ENCODE measurements at places on chromosomes 5 and 9.

- no peak for DNase-seq
These were observed 257.5 kb downstream of the NSG2 start for GRCh38 chr5:174303035-174303434.

DNA sequence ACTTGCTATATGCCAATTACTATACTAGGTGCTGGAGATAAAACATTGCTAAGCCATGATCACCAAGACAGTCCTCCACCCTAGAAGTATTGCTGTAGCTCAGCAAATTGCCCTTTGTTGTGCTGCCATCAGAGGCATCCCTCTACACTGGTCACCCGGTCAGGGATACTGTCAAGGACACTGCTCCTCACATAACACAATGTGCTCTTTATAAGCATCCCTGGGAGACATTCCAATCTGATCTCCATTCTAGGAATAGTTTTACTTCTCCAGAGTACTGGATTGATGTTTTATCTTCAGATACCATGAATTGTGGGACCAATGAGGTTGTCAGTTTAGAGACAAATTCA is 10.4 kb upstream of the DNAJA1 start:
- no peak for DNase-seq

GRCh38 chr9:131733541-131734061 is 6.3 kb downstream of the RAPGEF1 start:
- no peak for DNase-seq

- no peak for DNase-seq
These were observed 65.7 kb downstream of the ZDHHC21 start for GRCh38 chr9:14627513-14627912.

GRCh38 chr5:140113180-140113698 is 670 bp upstream of the PURA start:
- DNase-seq = peak; percentile 27

- DNase-seq = no peak
These were observed 42.4 kb downstream of the HOMER1 start for GRCh38 chr5:79471556-79471955.

GRCh38 chr5:166624573-166624972 is 1666.9 kb upstream of the WWC1 start:
- no peak for DNase-seq

GRCh38 chr5:149759986-149760853 is 30.1 kb downstream of the PPARGC1B start:
- no peak for DNase-seq
